ENCODE measurements at places on chromosomes 12 and 14. TPM values are rescaled to one million over a fixed set of nuclear protein-coding genes. Genes with fewer than 3 reads are reported as not detected.

The SLC6A15 gene
- total RNA-seq, result 1.4 TPM

The TMEM233 gene
- total RNA-seq, result not detected

The M6PR gene
- total RNA-seq, result 118 TPM

The MYL2 gene
- not detected for total RNA-seq

The SMCO2 gene
- total RNA-seq, result not detected

The RDH11 gene
- total RNA-seq, result 109 TPM

The OTOGL gene
- total RNA-seq, result 0.28 TPM

The MAP3K9 gene
- total RNA-seq, result 0.28 TPM

The MYH6 gene
- not detected for total RNA-seq

The OTX2 gene
- total RNA-seq, result not detected

Data from IMR-90 (cell line).